Dorsolateral prefrontal cortex (tissue), 122 donors: ENCODE measurements at places on chromosomes 7 and 10.

- no peak for DNase-seq
Measured at GRCh38 chr10:104388830-104389229, 35.2 kb downstream of the CFAP58 start.

DNA sequence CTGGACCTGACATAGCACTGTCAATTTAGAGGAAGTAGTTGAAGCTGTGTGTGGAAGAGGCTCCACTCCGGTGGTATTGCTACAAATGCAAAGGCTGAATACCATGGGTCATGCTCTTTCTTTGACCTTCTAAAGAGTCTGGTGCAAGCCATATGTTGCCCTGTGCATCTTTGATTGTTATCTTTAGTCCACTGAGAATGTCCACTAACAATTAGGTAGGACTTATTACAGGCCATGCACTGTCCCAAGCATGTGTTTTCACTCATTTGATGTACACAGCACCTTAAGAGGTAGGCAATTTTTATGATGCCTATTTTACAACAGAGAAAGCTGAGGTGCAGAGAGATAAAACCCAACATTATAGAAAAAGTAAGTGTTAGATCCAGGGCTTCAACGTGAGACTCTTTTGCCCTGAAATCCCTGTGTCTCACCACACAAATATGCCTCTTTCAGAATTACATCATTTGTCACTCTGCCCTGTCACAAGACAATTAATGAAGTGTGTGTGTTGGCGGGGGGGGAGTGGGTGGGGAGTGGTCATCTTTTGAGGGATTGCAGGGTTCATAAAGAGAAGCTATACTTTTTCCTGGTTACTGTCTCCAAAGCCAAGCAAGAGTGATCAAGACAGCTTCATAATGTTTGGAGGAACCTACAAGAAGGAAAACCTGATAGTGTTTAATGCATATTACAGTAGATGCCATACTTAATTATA, 637.6 kb upstream of the IGFBP3 start:
- DNase-seq = no peak

- no peak for DNase-seq
Measured at GRCh38 chr10:100480002-100480401, 17.2 kb downstream of the WNT8B start.

GRCh38 chr7:106538638-106539037, 122.3 kb downstream of the CCDC71L start:
- DNase-seq = no peak

DNA sequence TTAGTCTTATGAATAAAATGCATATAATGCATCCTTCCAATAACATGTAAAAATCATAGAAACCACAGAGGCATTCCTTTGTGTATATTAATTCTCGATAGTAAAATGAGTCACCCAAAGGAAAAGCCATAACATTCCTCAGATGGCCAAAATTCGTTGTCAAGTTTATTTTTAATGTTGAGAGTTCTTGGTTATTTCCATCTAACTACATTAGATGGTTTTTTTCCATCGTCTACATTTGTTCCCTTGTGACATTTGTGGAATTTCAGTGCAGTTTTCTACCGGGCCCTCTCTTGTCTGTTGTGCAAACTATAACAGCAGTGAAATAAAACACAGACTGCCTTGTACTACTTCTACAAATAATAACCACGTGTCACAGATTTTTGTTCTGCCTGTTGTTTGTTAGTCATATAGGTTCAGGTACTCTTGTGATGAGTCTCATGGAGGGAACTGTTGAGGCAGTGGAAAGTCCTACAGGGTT, 54.7 kb upstream of the CCAR1 start:
- DNase-seq = no peak

DNA sequence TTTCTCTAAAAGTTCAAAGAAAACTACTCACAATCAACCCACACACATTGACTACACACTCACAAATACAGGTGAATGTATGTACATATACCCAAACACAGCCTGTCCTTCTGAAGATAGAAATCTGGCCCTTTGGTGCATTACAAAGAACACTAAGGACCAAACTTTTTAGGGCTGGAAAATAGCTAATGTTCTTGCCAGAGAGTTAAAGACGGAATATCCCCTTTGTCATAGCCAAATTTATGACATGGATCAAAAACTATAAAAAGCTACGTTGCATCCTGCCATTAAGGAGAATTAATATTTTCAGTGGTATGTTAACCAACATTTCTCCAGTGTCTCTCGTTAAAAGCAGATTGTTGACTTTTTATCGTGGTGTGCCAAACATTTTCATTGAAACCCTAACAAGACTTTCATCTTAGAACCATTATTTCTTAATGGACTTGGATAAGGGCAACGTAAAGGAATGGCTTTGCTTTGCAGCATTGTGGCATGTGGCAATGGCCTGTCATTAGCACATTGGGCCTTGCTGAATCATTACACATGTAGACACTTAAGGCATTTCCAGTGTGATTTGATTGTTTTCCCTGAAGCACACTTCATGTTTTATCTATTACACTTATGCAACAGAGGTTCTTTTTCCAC, 150.9 kb upstream of the MEOX2 start:
- DNase-seq = no peak

DNA sequence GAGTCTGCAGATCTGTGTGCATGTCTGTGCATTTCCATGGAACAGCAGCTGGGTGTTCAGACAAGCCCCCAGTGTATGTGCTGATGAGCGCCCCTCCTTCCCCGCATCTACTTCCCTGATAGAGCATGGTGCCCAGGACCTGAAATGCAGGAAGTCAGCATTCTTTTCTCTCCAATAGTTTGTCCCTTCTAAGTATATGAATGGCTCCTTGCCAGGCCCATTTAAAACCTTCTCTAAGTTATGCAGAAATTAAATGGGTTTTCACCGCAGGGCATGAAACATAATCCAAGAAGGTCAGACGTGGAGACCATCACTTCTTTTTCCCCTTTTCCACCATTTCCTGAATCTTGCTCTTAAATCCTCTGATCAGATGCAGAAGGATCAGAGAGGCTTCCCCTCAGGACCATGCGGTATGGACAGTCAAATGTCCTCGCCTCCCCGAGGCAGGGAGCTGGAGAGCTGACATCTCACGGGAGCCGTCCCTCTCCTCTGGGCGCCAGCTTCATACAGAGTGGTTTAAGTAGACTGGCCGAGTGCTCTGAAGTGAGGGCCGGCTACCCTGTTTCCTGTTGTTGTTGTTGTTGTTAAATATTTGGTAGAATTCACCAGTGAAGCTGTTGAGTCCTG, 155.3 kb downstream of the C10orf105 start:
- no peak for DNase-seq

GRCh38 chr10:3969876-3970666, 185.1 kb upstream of the KLF6 start:
- DNase-seq = no peak

- DNase-seq = peak; percentile 23
Measured at GRCh38 chr10:53403688-53404087, 631.1 kb upstream of the MBL2 start.

GRCh38 chr10:130377986-130378540, 241.9 kb downstream of the GLRX3 start:
- DNase-seq = no peak

DNA sequence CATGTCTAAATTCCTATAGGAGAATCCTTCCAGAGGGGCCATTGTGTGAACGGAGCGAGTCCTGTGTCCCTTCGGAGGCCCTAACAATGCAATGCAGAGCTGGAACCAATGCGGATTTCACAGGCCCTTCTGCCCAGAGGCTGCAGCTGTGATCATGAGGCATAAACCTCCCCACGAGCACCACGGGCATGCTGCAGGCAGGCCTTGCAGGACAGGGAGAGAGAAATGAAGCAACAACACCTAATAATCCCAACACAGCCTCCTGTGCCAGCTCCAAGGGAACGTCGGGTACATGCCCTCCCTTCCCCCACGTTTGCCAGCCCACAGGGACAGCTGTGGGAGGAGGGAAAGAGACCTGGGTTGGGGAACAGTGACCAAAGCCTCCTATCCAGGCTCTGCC, 74.4 kb downstream of the TNS3 start:
- DNase-seq = no peak

DNA sequence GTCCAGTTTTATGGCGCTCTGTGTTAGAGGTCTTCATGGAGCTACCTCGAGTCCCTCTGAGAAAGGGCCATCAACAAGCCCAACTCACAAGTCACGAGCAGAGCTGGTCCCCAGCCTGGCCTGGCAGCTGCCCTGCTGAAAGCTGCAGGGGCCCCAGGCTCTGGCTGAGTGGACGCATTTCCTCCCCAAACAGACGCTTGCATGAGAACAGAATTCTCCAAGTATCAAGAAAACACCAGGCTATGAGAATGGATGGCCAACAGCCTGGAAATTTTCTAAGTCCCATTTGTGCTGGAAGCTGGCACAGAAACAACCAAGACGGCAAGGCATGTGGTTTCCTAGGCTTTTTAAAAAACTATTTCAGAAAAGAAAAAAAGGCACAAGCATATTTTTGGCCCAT, 114.8 kb downstream of the FAM53B start:
- DNase-seq = peak; percentile 64

DNA sequence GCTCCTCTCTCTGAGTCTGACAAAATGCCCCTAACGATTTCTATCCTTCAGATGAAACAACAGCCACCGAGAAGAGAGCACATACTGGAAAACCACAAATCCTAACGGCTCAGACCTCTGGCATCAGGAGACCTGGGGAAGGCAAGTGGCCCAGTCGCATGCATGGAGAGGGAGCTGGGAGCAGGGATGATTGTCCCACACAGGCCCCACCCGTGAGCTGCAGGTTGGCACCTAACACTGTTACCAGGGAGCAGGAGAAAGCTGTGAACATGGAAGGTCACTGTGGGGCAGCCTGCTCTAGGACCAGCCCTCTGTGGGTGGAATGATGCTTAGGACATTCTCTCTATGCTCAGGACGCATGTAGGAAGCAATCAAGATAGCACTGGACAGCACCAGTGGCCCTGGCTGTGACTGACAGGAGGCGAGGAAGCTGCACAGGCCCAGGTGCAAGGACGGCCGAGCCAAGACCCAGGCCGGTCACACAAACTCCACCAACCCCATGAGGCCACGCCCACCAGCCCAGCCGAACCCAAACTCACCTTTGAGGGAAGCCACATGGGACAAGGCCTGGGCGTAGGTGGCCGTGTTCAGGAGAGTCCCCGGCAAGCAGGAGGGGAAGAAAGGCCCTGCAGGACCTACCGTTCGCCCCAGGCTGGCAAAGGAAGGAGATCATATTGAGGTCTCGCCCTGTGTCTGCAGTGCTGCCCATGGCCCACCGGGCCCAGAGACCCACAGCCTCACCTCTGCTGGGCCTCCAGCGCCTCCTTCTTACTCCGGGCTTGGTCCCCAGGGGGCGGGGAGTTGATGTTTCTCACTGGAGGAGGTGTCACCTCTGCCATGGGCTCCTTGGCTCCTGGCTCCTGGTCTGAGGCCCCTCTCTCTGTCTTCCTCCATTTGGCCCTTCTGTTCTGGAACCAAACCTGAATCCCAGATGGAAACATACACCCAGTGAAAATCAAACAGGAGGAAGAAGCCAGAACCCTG, 9.7 kb downstream of the DRGX start:
- no peak for DNase-seq

GRCh38 chr7:6917258-6917657, 91.2 kb upstream of the CCZ1B start:
- DNase-seq = no peak

GRCh38 chr10:116974456-116975005, 30.5 kb downstream of the SHTN1 start:
- no peak for DNase-seq

DNA sequence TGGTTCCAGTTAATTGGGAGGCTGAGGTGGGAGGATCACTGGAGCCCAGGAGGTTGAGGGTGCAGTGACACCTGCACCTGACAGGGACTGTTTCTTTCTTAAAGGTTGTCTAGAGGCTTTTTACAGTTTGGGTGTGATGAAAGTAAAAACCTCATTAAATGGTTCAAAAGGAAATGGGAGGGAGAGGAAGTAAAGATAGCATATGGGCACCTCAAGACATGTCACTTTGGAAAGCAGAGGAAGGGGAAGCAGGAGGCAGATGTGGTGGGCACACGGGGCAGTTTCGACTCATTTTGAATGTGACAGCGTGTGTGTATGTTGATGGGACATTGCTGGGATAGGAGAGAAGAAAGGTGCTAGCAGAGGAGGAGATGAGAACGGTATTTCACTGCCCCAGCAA, 203.1 kb downstream of the MLLT10 start:
- DNase-seq = no peak

DNA sequence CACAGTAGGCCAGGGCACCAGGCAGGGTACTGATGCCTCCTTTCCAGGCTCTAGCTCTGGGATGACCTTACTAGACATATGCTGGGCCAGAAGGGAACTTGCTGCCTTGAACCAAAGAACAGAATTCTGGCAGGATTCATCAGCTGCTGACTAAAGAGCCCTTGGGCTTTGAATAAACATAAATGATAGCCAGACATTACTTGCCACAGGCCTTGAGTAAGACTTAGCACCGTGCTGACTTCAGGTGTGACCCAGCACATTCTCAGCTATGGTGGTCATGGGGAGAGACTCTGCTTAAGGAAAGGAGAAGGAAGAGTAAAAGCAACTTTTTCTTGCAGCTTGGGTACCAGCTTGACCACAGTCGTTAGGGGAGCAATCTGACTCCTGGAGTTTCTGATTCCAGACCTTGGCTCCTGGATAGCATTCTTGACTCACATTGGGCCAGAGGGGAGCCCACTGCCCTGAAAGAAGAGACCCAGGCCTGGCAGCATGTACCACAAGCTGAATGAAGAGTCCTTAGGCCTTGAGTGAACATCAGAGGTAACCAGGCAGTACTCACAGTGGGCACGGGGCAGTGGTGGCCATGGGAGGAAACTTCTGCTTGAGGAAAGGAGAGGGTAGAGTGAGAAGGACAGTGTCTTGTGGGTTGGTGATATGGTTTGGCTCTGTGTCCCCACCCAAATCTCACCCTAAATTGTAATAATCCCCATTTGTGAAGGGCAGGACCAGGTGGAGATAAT, 926.1 kb upstream of the SORCS1 start:
- DNase-seq = no peak

- no peak for DNase-seq
Measured at GRCh38 chr10:129845111-129845753, 118.8 kb downstream of the EBF3 start.

GRCh38 chr7:156475179-156475578, 165.4 kb upstream of the RNF32 start:
- no peak for DNase-seq

DNA sequence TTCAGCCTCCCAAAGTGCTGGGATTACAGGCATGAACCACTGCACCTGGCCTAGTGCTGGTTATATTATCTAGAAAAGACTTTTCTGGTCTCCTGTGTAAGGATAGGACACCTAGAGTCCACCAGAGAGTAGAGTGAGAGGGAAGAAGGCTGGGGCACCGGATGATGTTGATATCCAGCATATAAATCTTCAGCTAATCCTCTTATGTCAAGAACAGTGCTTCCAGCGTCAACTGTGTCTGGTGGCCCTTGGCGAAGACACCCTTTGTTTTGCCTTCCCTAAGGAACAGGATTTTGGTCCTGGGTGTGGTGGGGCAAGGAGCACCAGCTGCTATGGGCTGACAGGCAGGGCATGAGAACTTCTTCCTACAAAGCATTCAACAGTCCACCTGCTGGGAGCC, 16.3 kb upstream of the INMT start:
- no peak for DNase-seq

- no peak for DNase-seq
Measured at GRCh38 chr7:128876978-128877755, 14.5 kb downstream of the ATP6V1F start.

- DNase-seq = no peak
Measured at GRCh38 chr7:121343302-121343701, 14.5 kb downstream of the WNT16 start.

GRCh38 chr10:30439931-30440330, 5.9 kb downstream of the MAP3K8 start:
- DNase-seq = no peak
